ENCODE measurements at places on chromosomes 6 and 20.

GRCh38 chr6:68635706-68636513 lies 828 bp downstream of the ADGRB3 start:
- DNase-seq, result no peak

- DNase-seq, result no peak
These were observed 70.9 kb downstream of the QKI start for GRCh38 chr6:163485388-163485851.

DNA sequence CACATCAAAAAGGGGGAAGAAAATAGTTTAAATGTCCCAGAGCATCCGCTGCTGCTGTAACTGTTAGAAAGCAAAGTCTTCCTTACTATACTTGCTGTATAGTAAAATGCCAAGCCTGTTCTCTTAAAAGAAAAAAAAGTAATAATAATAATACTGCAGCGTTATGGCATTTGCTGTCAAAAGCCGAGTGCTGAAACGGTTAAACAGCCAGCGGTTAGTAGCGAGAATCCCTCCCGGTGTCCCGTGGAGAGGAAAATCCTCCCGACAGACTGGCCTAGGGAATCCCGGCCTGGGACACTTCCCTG lies 19.5 kb upstream of the NFATC2 start:
- no peak for DNase-seq

- DNase-seq, result no peak
These were observed 17.6 kb upstream of the IFNGR1 start for GRCh38 chr6:137236581-137237355.

- no peak for DNase-seq
These were observed 86.3 kb upstream of the PROKR2 start for GRCh38 chr20:5402903-5403531.

DNA sequence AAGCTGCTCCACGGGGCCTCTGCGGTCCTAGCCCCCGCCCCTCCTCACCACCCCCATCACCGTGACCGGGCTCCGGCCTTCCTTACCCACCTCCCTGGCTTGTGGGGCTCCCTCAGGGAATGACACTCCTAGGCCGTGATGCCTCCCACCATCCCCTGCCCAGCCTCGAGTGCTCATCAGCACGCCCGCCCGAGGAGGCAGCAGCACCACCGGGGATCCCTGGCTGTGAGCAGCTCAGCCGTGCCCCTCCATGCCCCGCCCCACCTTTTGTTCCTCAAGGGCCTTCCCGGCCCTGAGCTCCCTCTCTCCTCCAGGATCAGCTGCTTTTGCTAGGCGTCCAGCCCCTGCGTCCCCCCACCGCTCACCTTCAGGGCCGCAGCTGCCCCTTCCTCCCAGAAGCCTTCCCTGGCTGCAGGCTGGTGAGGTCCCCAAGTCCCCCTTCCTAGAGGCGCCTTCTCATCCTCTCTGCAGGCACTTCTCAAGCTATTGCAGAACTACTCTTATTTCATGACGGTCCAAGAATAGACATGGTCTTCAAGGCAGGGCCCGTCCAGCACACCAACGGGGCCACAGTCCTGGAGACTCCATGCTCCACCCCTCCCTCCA lies 3.0 kb downstream of the FNDC11 start:
- DNase-seq, result no peak

DNA sequence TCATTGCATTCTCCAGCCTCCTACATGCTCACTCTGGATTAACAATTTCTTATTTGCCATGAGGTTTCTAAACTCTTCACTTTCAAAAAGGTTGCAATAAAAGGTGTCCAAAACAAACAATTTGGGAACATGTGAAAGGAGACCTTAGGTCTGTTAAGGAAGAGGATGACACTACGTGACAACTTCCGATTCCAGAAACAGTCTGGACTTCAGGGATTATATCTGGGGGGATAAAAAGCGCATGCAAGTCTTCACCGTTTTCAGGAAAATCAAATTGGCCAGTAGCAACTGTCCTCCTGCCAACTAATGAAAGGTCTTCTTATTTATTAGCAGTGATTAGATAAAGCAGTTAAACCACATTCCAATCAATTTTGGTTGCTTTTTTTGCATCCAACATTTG lies 1.8 kb downstream of the ZDHHC14 start:
- DNase-seq, result no peak

DNA sequence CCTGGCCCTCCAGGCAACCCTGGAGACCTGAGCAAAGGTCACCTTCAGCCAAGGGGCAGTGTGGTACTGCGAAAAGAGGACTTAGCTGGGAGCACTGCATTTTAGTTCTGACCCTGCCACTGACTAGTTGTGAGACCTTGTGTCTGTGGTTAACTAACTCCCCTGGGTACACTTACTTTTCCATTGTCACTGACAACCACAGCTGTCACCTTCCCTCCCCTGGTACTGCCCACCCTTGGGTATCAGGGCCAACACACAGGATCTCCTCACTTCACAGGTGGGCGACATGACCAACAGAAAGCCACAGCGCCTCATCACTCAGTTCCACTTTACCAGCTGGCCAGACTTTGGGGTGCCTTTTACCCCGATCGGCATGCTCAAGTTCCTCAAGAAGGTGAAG lies 21.6 kb upstream of the GNRH2 start:
- no peak for DNase-seq

- no peak for DNase-seq
These were observed 366.4 kb downstream of the BTBD9 start for GRCh38 chr6:38273325-38273724.

DNA sequence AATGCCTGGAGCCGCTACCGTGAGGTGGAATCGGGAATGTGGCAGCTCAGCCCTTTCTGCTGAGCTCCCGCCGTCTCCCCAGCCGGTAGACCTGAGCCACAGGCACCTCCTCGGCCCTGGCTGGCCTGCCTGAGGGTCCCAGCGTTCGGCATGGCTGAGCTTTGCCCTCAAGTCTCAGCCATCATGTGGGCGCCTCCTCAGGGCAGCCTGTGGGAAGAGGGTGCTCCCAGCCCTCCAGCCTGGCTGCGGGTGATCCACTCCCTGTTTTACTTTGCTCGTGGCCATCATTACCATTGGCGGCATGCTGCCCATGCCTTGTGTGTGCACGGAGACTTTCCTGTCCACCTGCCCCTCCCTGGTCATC lies 329.7 kb downstream of the CDH4 start:
- no peak for DNase-seq

- DNase-seq, result no peak
These were observed 213.1 kb upstream of the STXBP5 start for GRCh38 chr6:146990821-146991798.

DNA sequence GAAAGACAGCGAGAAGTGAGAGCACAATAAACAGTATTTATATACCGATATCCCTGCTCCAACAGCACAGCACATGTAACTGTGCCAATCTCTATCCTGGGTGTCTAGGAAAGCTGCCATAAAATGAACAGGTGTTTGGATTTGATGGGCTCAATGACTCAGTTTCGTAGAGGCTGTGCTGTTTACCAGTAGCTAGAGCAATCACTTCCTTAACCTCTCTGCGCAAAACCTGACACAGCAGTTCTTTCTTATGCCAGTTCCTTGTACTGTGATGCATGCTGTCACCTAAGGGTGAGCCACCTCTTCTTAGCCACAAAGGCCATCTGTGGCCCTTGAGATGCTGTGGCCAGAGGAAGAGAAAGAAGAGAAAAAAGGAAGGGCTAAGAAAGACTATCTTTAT lies 59.3 kb downstream of the SHPRH start:
- DNase-seq, result no peak

- DNase-seq, result no peak
These were observed 11.8 kb upstream of the HBS1L start for GRCh38 chr6:135066397-135066796.

- DNase-seq, result no peak
These were observed 86.7 kb downstream of the AHI1 start for GRCh38 chr6:135410856-135411255.

GRCh38 chr20:34829191-34829590 lies 3.7 kb upstream of the NCOA6 start:
- DNase-seq, result no peak

DNA sequence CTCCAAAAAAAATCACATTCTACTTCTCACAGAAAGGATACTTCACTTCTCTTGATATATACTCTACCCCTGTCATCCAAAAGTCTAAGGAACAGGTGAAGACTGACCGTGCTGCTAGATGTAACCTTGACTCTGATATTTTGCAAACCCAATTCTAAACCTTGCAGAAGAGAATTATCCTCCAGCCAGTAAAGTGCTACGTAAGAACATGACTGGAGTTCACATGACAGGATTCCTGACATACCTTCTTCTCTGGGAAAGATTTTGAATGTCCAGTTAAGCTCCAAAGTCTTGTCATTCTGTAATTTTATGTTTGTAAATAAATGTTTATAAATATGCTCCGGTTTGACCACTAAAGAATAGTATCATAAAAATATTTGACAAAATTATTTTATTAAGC lies 35.8 kb downstream of the BTBD9 start:
- DNase-seq, result no peak

DNA sequence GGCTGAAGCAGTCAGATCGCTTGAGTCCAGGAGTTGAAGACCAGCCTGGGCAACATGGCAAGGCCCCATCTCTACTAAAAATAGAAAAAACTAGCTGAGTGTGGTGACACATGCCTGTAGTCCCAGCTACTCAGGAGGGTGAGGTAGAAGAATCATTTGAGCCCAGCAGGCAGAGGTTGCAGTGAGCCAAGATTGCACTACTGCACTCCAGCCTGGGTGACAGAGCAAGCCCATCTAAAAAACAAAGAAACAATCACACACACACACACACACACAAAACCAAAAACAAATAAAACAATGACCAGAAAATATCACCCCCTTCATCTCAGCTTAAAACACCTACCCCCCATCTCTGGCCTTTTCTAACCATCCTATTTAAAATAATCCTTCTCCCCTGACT lies 68.0 kb downstream of the BTBD9 start:
- DNase-seq, result no peak

DNA sequence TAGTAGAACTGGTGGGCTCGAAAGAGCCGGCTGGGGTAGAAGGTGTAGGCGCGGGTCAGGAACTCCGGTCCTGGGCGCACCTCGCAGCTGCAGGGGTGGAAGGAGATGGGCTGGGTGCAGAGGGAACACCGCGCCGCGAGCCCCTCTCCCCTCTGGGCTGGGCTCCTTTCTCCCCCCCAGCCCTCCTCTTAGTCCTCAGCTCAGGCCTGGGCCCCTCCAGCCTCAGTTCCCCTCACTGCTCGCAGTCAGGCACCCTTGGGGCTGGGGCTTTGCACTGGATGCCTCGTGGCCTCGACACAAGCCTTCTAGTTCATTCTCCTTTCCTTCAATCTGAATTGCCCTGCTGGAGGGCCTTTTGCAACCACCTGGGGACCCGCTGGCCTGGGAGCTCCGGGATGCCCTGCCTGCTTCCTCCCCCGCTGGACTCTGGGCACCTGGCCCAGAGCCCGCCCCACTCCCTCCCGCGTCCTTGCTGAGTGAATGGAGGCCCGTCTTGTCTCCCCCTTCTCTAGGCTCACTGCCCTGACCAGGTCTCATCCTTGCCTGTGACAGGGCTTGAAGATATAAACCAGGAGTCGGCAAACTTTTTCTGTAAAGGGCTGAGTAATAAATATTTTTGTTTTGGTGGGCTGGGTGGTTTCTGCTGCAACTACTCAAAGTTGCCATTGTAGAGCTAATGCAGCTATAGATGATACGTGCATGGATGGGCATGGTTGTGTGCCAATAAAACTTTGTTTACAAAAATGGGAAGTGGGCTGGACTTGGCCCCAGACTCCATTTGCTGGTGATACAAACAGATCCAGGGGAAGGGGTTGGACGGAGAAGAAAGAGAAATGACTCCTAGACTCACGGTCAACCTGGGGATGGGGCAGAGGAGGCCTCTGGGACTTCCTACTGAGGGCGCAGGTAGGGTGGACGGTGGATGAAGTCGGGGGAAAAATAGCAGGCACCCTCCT lies 47.3 kb downstream of the APCDD1L start:
- DNase-seq, result no peak

GRCh38 chr6:41650120-41650519 lies 11.9 kb downstream of the MDFI start:
- DNase-seq, result no peak

DNA sequence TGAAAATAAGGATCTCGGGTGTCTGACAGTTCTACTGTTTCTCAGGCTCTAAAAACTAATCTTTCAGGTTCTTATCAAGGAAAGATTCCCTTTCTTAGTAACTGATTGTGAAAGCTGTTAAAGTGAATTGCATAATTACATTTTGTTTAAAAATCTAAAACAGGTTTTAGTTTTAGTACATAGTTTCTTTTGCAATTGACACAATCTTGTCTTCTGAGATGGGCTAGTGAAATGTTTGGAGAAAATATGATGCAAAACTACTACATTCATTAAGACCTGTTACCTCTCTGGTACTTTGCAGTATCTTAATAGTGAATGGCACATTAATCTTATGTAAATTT lies 298.4 kb downstream of the UTRN start:
- no peak for DNase-seq

- no peak for DNase-seq
These were observed 84.0 kb downstream of the RCAN2 start for GRCh38 chr6:46407246-46407645.
